ENCODE measurements at places on chromosomes 6 and 20. TPM values are rescaled to one million over a fixed set of nuclear protein-coding genes. Genes with fewer than 3 reads are reported as not detected.

Gene BFSP1
- 0.32 TPM for total RNA-seq

Gene LGSN
- not detected for total RNA-seq

Gene WFDC10B
- not detected for total RNA-seq

Gene HLA-DRA
- 0.89 TPM for total RNA-seq

Gene LRRC1
- 5.6 TPM for total RNA-seq

Gene SIRPB2
- not detected for total RNA-seq

Gene PTPRT
- not detected for total RNA-seq

Gene ZMYND8
- 14.3 TPM for total RNA-seq

Gene FRK
- 0.13 TPM for total RNA-seq

Gene FAM135A
- 8.2 TPM for total RNA-seq

Gene ZNF391
- total RNA-seq = 4.7 TPM

Gene PEX7
- 6.2 TPM for total RNA-seq

Gene EDN1
- 1.8 TPM for total RNA-seq

Gene GPR6
- not detected for total RNA-seq

Gene C6orf15
- total RNA-seq = not detected

Gene PCK1
- not detected for total RNA-seq

Gene TBXT
- not detected for total RNA-seq

Gene SLC16A10
- not detected for total RNA-seq

Gene WFDC12
- total RNA-seq = not detected

Gene RIN2
- 48.3 TPM for total RNA-seq

Gene COL21A1
- total RNA-seq = not detected

Gene KCNB1
- total RNA-seq = 0.11 TPM
